Stimulated activated CD4-positive, alpha-beta T cell treated with anti-CD3 and anti-CD28 coated beads, Interleukin-4, amount 100 ng/mL, for 4 hours (primary cell): ENCODE measurements at places on chromosomes 4 and X.
A peak's percentile ranks its signal among the peaks of the same experiment; 100 is the strongest.

DNA sequence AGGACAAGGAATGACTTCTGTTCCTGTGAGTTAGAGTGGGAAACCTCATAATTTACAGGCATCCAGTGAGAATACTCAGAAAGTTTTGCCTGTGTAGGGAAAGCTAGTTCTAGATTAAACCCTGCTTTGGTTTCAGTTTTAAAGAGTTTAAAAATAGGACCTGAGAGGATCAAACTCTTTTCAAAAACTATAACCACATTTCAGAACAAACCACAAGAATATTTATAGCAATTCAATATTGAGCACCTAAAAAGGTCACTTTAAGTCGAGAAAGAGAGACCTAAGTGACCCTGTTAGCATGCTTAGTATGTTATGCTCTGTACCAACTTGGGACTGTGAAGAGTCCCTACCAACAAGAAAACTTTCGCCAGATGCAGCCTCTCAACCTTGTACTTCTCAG, 17.4 kb upstream of the PWWP3B start:
- DNase-seq, result no peak

- peak; percentile 40 for DNase-seq
Observed at GRCh38 chr4:152014280-152014679, 253.5 kb upstream of the GATB start.

DNA sequence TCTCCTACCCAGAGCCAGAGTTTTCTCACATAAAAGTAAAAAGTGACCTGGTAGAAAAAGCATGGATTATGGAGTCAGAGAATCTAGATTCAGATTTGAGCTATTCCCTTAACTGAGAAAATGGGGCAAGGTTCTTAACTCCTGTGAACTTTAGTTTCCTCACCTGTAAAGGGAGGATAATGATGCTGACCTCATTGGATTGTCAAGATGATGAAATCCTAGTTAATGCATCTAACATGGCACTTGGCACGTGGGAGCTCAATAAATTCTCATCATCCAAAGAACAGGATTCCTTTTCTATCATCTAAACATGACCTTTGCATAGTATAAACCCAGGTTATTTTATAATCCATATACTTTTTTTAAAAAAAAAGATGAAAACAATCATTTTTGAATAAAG, 18.6 kb downstream of the FHDC1 start:
- DNase-seq, result no peak

- DNase-seq, result no peak
Observed at GRCh38 chrX:39633293-39633692, 464.5 kb downstream of the BCOR start.

DNA sequence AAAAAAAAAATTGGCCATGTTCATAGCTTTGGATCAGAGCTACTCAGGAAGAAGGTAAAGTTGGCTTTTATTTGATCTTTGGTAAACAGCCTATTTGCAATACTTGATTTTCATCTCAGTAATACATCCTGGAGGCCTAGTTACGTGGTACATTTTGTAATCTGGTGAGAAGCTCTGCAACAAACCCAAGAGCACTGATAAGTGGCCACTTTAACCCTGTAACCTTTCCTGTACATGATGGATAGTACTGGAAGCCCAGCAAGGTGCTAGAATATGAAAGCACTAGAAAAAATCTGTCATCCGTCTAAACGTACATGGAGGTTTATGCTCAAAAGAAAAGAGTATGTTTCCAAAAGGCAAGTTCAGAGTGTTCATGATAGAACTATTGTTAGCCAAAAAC, 88.3 kb upstream of the BMP2K start:
- no peak for DNase-seq

- DNase-seq, result no peak
Observed at GRCh38 chr4:6845027-6845426, 62.5 kb downstream of the KIAA0232 start.
